ENCODE measurements at places on chromosomes 5 and 9.

GRCh38 chr9:114638404-114638803, 19.2 kb downstream of the TEX53 start:
- no peak for DNase-seq

DNA sequence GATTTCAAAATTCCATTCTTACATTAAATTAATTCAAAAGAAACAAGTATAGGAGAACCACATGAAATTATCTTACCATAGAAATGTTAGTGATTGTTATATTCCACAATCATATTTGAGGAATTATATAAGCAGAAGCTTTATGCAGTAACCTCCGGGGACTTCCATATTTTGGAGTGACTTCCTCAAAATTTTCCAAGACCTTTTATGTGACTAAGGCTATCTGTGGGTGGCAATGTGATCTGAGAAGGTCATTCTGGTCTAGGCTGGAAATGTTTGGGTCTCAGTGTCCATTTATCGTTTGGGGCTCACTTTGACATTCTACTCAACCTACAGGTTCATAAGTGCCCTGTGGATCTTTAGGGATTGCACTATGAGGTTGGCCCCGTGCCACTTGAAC, 776.6 kb downstream of the CDH12 start:
- DNase-seq, result no peak

GRCh38 chr5:133485468-133485867, 126.9 kb downstream of the FSTL4 start:
- DNase-seq, result no peak

DNA sequence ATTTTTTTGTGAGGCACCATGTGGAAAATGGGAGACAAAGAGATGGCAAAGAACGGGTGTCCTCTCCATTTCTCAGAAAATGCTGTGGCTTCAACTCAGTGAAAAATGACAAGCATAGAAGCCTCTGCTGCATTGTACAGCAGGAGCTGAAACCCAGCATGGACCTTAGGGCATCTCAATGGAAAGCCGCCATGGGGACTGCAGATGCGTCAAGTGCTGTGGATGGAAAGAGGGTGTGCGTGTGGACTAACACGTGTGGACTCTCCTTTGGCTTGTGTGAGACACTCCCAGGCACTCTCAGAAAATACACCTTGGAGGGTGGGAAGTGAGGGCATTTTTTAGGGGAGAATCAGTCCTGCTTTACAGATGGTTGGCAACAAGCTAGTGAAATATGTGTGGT, 2.2 kb upstream of the GLRX start:
- DNase-seq, result no peak

DNA sequence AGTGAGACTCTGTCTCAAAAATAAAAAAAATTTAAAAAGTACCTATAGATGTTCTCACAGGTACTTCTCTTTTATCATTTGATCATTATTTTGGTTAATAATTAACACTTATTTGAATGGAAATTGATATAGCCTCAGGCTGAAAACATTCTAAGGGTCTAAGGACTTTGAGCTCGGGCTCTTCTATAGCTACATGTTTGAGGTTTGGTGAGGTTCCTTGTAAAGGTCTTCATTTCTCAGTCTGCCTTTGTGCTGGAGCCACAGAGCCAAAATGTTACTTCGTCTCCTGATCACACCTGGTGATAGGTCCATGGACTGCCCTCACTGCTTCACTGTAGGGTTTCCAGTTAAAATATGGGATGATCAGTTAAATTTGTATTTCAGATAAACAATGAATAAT, 22.6 kb downstream of the ARHGEF37 start:
- no peak for DNase-seq

GRCh38 chr5:149411738-149412519, 32.8 kb upstream of the IL17B start:
- DNase-seq, result no peak

- DNase-seq, result no peak
These were observed 245.1 kb downstream of the MAST4 start for GRCh38 chr5:66841264-66841663.

- peak; percentile 49 for DNase-seq
These were observed 61.8 kb downstream of the SPATA31C2 start for GRCh38 chr9:88076286-88077070.

DNA sequence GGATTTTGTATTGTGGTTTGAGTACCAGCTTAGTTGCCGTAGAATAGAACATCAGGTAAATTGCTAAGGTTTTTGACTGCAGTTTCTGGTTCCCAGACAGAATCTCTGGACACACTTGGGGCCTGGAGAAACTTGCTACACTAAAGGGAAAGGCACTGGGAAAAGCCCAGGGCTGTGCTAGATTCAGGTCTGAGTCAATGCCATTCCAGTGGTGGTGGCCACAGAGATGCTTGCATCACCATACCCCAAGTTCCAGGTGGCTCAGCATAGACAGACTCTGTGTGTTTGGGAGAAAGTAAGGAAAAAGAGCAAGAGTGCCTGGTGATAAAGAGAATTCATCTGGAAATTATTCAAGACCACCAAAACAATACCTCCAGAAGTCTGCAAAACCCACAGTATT, 120.6 kb downstream of the HMHB1 start:
- DNase-seq, result no peak
